ENCODE measurements at places on chromosomes 2 and 18.

GRCh38 chr2:39436592-39437521 is at the start of gene MAP4K3:
Gene MAP4K3 (minus strand): TSS chr2:39437285. CDS start chr2:39436987, 298 bp downstream.
- DNase-seq: peak; percentile 97

GRCh38 chr2:69945441-69945840 is 16.0 kb downstream of the ASPRV1 start:
- no peak for DNase-seq

- DNase-seq: no peak
These were observed 125.6 kb upstream of the PKDCC start for GRCh38 chr2:41922177-41922576.

- no peak for DNase-seq
These were observed 56.3 kb downstream of the EPAS1 start for GRCh38 chr2:46353509-46353908.

GRCh38 chr2:47688561-47688960 is 94.4 kb upstream of the MSH6 start:
- peak; percentile 76 for DNase-seq

GRCh38 chr2:177691177-177691576 is 298.6 kb downstream of the AGPS start:
- no peak for DNase-seq

DNA sequence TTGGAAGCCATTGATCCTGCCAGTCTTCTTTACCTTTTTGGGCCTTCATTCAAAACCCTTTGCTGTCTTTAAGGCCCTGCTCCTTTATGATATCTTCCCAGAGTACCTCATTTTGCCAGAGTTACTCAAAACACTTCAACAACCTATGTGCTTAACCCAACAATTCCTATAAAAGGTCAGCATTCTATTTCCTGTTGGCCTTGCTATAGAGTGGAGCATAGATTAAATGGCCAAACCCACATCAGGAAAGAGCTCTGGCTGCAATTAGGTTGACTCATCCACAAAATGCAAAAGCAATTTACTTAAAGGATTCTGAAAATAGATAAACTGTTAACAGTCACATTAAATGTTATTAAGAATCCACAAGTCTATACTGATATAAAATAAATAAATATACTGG is 21.2 kb downstream of the MRPL33 start:
- DNase-seq: no peak

All from NCI-H2081 (cell line).